ENCODE measurements at places on chromosomes 7 and 10. TPM values are rescaled to one million over a fixed set of nuclear protein-coding genes. Genes with fewer than 3 reads are reported as not detected.

GRCh38 chr10:77360835-77361234 lies 276.8 kb downstream of the KCNMA1 start:
- DNase-seq = no peak

- DNase-seq = no peak
Observed at GRCh38 chr7:99848420-99849216, 20.8 kb downstream of the CYP3A43 start.

DNA sequence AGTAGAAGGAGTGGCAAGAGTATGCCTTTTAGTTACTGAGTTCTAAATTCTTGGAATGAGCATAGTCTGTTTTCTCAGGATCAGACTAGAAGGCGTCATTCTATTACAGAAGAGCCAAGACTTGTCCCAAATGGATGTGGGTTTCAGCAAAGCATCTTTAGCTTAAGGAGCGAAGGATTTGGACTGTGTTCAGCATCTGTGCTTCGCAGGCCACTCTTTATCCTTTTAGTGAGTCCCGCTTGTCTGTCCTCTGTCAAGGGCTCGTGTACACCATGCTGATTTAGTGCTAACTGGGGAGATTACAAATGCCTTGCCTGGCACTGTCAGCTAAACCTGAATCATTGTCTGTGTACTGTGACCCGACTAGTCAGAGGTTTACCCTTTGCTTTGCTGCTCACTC lies 465.7 kb downstream of the AUTS2 start:
- no peak for DNase-seq

DNA sequence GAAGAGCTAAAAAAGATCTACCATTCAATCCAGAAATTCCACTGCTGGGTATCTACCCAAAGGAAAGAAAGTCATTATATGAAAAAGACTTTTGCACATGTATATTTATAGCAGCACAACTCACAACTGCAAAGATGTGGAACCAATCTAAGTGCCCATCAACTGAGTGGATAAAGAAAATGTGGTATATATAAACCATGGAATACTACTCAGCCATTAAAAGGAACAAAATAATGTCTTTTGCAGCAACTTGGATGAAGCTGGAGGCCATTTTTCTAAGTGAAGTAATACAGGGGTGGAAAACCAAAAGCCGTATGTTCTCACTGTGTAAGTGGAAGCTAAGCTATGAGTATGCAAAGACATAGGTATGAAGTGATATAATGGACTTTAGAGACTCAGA lies 3.0 kb downstream of the ANXA7 start:
- DNase-seq = no peak

- DNase-seq = no peak
Observed at GRCh38 chr7:91913612-91914011, 27.1 kb upstream of the AKAP9 start.

DNA sequence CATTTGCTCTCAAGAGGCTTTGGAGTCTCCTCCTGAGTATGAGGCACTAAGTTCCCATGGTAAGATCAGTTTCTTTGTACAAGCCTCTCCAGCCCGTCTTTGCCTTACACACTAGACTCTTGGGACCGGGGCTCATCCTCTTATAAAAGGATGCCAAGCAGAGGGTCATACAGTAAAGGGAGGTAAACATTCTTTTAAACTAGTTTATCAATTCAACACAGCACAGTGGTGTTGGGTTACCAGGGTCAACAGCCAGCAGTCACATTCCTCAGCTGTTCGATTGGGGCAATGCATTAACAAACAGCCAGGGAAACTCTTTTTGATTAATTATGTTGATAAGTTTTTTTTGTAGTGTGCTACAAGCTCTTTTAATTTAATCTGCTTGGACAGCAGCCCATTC lies 37.8 kb downstream of the HHEX start:
- no peak for DNase-seq

DNA sequence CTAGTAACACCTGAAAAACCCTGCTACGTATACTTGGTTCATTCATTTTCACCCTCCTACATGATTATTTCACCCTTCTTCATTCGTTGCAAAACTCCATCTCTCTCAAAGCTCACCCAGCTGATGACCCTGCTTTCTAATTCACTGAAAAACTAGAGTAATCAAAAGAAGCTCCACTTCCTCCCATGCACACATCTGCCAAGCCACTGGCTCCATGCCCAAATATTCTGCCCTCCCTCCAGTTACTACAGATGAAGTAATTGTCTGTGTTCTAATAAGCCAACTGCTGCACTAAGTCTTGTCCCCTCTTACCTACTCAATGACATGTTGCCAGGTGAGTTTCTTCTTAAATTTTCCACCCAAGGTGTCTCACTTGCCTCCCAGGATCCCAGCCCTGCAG lies 96.9 kb upstream of the CCDC71L start:
- DNase-seq = no peak

GRCh38 chr7:45026984-45027773 lies 27.2 kb downstream of the CCM2 start:
- peak; percentile 78 for DNase-seq

GRCh38 chr7:87188930-87189329 lies 30.6 kb downstream of the TMEM243 start:
- no peak for DNase-seq

GRCh38 chr10:78335691-78336401 lies 302.2 kb downstream of the RPS24 start:
- no peak for DNase-seq

- DNase-seq = no peak
Observed at GRCh38 chr7:74583630-74584029, 73.9 kb upstream of the GTF2I start.

DNA sequence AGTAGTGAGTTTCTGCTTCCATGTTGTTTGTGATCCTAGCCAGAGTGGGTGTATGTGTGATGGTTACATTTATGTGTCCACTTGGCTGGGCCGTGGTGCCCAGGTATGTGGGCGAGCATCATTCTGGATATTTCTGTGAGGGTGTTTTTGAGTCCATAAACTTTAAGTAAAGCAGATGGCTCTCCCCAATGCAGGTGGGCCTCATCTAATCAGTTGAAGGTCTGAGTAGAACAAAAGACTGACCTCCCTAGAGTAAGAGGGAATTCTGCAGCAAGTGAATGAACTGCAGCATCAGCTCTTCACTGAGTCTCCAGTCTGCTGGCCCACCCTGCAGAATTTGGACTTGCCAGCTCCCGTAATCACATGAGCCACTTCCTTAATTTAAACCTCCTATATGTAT lies 571.9 kb downstream of the ACTR3B start:
- no peak for DNase-seq

GRCh38 chr7:24401628-24402593 lies 117.9 kb downstream of the NPY start:
- DNase-seq = no peak

GRCh38 chr7:130430841-130431666 lies 9.8 kb downstream of the CEP41 start:
- no peak for DNase-seq

GRCh38 chr10:33386926-33387325 lies 52.5 kb upstream of the NRP1 start:
- DNase-seq = no peak

Gene INMT
- total RNA-seq = 0.77 TPM

Gene HTR7
- total RNA-seq = not detected

Gene OPN1SW
- not detected for total RNA-seq

Gene IDI2
- total RNA-seq = not detected

Gene AKR1D1
- total RNA-seq = not detected

Gene CHN2
- total RNA-seq = 1.5 TPM

Gene AKR1C8
- total RNA-seq = 1.1 TPM

Gene SPDYE8
- total RNA-seq = not detected

Gene GRK5
- 22.6 TPM for total RNA-seq

Data from naive thymus-derived CD8-positive, alpha-beta T cell (primary cell).